ENCODE measurements at places on chromosomes 1 and 21.

- no peak for DNase-seq
Measured at GRCh38 chr1:32549616-32550015, 10.4 kb downstream of the ZBTB8A start.

GRCh38 chr1:233172201-233172600, 123.3 kb downstream of the PCNX2 start:
- no peak for DNase-seq

DNA sequence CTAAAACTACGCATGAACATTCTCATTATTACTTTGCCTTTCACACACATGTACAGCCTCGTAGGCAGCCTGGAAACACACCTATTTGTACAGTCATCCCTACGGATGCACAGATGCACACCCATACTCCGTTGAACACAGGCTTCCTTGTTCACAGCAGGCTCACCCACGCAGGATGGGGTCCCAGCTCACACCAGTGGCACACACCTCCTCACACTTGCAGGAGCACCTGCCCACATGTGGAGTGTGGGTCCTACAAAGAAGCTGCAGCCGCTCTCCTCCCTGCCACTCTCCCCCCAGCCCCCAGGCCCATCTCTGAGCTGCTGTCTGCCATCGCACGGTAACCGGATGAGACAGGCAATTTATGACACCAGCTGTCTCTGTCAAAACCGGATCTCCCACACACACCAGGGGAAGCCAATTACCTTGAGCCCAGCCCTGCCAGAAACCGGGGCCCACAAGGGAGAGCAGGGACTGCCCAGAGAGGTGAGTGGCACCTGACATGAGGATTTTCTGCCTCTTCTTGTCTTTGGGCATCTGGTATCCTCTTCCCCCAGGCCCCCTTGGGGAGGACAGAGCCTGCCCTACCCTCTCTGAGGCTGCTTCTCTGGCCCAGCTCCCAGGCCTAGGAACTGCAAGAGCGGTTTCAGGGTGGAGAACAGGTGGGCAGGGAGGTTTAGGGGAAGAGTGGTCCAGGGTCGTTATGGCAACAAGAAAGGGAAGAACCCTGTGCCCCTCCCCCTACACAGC, 175.4 kb downstream of the IGSF21 start:
- DNase-seq: peak; percentile 32

DNA sequence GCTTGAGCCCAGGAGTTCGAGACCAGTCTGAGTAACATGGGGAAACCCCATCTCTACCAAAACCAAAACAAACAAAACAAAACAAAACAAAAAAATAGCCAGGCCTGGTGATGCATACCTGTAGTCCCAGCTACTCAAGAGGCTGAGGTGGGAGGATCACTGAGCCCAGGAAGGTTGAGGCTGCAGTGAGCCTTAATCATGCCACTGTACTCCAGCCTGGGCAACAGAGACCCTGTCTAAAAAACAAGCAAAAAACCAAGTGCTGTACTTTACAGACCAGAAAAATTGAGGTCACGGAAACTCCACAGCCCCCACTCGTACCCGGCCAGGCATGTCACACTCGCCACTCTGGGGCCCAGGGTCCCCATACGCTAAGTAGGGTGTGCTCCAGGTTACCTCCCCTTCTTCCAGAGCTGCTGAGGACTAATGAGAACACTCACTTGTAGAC, 22.9 kb downstream of the ATP2B4 start:
- no peak for DNase-seq

GRCh38 chr1:51268634-51269033, 32.6 kb downstream of the RNF11 start:
- DNase-seq: no peak

DNA sequence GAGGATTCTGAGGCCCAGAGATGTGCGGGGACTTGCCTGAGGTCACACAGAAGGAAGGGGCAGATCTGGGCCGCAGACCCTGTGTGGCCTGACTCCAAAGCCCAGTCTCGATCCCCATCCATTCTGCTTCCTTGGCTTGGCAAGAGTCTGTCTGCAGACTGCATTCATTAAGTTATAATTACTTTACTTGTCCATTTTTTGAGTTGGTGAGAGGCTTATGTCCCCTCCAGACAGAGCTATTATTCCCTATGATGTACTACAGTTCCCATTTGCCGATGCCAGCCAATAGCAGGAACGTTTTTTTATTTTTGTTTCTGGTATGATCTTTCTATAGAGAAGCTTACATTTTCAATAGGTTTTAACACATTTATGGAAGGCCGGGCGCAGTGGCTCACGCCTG, 101.5 kb downstream of the ARHGEF10L start:
- no peak for DNase-seq

- DNase-seq: no peak
Measured at GRCh38 chr21:44834951-44835646, 17.2 kb upstream of the SUMO3 start.

DNA sequence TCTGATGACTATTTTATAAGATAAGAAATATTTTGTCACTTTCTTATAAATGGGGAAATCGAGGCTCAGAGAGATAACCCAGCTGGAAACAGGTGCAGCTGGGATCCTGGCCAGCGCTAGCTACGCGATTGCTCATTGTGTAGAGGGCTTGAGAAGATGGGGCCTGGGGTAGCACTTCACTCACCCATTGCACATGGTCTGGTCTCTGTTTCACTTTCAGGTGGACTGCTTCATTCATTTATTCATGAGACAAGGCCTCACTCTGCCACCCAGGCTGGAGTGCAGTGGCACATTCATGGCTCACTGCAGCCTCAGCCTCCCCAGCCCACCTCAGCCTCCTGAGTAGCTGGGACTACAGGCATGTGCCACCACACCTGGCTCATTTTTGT, 23.8 kb downstream of the UBE4B start:
- DNase-seq: no peak

Data from D721Med (cell line).